Renal cortex interstitium (tissue), 15 donors: ENCODE measurements at places on chromosomes 2 and 18.

- no peak for DNase-seq
Observed at GRCh38 chr18:54229421-54230059, 5.1 kb upstream of the MBD2 start.

DNA sequence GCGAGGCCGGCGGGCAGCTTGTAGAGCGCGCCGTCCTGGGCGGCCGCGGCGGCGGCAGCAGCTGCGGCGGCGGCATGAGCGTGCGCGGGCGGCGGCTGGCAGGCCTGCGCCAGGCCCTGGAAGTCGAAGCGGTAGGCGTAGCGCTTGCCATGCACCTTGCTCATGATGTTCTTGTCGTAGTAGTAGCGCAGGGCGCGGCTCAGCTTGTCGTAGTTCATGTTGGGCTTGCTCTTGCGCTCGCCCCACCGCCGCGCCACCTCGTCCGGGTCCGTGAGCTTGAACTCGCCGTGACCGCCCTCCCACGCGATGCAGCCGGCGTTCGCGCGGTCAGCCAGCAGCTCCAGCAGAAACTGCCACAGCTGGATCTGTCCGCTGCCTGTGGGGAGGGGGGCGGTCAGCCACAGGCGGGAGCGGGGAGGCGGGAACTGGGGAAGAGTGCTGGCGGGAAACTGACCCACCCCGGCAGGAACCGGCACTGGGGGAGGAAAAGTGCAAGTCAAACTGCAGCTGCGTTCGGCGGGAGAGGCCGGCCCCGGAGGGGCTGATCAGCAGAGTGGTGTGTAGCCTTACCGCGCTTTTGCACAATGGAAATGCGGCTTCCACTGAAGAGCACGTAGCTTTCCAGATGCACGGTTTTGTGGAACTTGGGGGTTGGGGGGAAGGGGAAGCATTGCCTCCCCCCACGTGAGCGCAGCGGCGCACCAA, 3.0 kb downstream of the FEV start:
- DNase-seq, result peak; percentile 30

DNA sequence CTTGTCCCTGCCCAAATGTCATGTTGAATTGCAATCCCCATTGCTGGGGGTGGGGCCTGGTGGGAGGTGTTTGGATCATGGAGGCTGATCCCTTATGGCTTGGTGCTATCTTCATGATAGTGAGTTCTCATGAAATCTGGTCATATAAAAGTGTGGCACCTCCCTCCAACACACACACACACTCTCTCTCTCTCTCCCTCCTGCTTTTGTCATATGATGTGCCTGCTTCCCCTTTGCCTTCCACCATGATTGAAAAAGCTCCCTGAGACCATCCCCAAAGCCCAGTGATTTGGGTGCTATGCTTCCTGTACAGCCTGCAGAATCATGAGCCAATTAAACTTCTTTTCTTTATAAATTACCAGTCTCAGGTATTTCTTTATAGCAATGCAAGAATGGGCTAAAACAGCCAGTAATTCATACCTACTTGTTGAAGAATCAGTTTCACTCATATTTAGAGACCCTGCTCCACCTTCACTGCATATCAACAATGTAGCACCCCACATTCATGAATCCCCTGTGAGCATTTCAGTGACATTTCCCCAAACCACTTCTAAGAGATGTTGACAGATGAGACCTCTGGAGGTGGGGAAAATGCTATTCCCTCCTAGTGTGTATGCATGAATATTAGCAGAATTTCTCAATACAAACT, 54.8 kb upstream of the STK17B start:
- no peak for DNase-seq

DNA sequence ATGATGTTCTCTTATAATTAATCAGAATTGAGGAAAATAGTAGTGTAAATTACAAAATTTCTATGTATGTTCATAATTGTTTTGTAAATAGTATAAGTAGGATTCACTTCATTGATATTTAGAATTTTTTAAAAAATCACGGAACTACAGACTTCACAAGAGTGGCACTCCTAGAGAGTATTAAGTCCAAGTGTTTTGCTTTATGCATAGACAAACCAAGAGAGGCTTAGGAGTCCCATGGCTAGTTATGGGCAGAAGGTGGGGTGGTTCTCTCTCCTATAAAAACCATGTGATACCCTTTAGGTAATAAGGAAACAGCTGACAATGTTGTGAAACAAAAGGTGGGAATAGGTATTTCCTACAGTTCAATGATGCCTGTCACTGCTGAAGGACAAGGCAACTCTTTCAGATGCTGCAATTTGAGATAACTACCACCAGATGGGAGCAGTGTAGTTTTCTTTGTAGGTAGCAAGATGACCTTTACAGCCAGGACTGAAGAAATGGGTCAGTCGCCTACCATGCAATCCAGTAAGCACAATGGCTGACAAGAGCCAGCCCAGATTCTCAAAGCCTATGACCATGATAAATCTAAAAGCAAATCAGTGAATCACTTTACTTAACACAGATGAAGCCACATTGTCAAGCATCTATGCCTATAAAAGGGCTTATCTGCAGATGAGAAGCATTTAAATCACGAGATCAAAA, 83.9 kb downstream of the AAK1 start:
- DNase-seq, result no peak

DNA sequence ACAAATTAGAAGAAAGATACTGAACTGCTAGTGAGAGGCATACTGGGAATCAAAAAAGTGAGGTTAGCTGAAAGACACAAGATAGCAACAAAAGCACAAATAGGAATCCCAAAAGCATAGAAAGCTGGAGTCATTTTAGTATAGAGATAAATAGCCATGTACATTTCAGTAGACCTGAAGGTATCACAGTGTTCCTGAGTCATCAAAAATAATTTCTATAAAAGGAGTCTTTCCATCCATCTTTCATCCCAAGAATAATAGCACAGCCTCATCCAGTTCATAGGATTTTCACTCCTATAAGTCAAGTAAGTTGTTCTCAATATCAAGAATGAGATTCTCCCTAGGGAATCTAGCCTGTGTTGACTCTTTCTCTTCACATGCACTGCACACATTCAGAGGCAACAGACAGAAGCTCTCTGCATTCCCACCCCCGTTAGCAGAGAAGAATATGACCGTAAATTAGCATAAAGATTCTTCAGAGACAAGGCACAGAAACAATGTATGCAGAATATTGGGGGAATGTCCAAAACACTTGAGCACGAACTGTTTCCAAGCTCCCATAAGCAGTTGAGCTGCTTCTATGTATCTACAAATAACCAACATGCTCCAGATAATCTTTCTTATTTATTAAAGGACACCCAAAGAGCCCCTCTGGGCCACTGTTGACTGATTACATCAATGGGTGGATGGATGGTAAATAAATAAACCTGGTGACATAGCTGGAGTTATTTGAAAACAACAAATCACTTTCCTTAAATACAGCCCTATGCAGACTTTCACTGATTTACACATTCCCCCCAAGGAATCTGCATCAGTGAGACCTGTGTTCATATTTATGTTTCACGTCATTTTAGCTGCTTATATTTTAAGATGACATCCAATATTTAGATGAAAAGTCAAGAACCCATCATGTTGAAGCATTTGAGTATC, 174.5 kb upstream of the PKDCC start:
- DNase-seq, result no peak

DNA sequence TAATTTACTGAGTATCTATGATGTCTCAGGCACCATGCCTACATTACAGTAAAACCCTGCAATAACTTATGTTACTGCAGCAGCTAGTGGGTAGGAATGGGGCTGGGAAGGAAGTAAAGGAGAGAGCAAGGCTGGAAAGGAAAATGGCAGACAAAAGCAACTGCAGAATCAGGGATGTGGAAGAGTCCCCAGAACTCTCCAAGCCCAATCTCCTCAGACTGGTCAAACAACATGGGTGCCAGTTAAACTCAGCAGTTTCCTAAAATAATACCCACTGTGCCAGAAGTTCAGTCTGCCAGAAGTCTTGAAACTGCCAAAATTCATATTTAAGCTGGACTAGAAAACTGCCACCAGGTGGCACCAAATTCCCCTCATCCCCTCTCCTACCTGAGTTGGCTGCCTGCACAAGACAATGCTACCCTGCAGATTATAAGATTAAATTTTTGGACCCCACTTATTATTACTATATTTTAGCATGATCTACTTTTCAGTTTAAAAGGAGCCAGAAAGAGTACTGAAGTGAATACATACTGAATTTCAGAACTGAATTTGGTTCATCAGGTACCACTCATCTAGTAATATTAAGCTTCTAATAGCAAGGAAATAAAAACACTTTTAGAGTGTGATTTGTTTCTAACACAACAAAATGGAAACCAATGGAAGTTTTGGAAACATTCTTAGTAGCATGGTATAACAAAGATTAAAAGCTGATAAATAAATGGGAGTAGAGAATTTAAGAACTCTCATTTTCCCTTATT, 86.8 kb upstream of the DNER start:
- DNase-seq, result peak; percentile 51

DNA sequence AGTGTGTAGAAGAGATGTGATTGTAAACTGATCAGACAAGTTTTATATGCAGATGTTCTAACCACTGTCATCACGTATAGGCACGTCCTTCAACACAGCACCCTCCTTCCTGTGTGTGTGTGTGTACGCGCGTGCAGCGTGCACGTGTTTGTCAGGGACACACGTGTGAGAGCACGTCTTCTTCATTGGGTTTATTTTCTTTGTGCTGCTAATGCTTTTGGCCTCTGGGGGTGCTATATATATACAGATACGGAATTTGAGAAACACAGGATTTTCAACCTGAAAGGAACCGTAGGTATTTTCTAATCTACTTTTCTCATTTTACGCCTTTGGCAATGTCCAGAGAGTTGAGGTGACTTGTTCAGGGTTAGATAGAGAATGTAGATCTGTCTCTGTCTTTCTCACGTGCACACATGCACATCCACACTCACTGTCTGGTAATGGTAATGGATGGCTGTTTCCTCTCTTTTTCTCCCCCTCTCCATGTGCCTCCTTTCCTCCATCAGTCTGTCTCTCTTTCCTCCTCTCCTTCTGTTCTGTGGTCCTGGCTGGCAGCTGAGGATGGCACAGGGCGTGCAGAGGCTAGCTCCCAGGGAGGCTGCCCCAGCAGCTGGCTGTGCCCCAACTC, 13.4 kb upstream of the CELF4 start:
- no peak for DNase-seq

- no peak for DNase-seq
Observed at GRCh38 chr2:187174582-187174981, 273.5 kb downstream of the CALCRL start.

GRCh38 chr2:203797712-203798111, 69.9 kb upstream of the CTLA4 start:
- no peak for DNase-seq

GRCh38 chr2:239694487-239694886, 293.7 kb upstream of the HDAC4 start:
- no peak for DNase-seq

DNA sequence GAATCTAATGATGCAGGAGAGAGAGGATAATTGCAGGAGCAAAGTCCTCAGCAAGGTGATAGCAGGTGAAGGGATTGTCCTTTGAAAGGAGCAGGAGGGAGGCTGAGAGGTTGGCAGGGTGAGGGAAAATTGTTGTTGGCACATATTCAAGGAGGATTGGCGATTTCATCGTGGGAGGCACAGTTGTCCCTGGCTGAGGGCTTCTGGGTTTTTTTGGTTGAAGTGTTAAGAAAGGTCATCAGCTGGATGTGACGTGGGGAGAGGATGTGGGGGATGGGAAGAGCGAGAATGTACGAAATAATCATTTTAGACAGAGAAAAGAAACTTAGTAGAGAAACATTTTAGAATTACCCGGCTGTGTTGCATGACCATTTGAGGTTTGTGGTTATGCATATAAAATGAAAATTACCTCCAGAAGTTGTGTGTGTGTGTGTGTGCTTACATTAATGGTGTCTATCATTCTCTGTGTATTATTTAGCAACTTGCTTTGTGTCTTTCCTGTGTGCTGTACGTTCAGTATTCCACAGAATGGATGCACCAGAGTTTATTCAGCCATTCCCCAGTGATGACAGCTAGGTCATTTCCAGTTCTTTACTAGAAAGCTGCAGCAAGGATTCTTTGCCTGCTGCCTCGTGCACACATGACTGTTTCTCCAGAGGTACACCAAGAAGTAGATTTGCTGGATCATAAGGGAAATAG, 67.6 kb downstream of the SDC1 start:
- no peak for DNase-seq

DNA sequence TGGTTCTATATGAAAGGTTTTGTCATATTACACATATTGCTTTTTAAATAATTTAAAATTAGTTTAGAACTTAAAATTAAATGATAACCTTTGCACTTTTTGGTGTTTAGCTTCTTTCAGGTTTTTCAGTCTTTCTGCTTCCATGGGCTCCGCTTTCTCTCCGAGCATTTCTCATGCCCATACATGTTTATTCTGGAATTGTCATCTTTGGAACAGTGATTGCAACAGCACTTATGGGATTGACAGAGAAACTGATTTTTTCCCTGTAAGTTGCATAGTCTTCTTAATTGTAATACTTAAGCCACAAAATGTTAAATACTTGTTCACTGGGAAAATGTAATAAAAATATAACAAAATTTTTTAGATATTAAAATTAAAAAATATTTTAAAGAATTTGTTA, 31.0 kb downstream of the CYBRD1 start:
- no peak for DNase-seq

GRCh38 chr2:149089068-149089467, 50.6 kb downstream of the LYPD6B start:
- DNase-seq, result no peak

DNA sequence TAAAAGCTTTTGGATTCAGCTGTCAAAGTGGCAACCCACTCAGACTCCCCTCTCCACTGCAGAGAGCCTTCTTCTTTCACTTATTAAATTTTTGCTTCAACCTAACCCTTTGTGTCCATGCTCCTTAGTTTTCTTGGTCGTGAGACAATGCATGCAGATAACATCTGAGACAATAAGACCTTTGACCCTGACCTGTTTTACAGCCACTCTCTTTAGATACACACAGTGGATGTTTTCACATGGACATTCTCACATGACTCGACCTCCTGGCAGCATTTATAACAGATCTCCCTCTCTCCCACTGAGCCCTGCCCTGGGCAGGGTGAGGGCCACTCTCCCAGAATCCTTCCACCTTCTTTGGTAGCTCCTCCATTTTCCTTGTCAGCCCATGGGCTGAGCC, 30.4 kb upstream of the IL36G start:
- no peak for DNase-seq

- no peak for DNase-seq
Observed at GRCh38 chr2:144084114-144084661, 435.7 kb downstream of the ZEB2 start.

- no peak for DNase-seq
Observed at GRCh38 chr2:13572466-13572865, 855.7 kb downstream of the TRIB2 start.

- no peak for DNase-seq
Observed at GRCh38 chr2:163417596-163418337, 318.0 kb downstream of the FIGN start.

DNA sequence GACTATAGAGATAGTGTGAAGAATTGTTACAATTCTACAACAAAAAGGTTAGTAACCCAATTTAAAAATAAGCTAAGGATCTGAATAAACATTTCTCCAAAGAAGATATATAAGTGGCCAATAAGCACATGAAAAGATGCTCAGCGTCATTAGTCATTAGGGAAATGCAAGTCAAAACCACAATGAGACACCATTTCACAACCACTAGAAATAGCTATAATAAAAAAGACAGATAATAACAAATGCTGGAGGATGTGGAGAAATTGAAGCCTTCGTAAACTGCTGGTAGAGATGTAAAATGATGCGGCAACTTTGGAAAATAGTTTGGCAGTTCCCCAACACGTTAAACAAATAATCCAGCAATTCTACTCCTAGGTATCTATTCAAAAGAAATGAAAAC, 366.5 kb upstream of the POU3F3 start:
- no peak for DNase-seq

GRCh38 chr2:216221811-216222210, 112.7 kb downstream of the XRCC5 start:
- DNase-seq, result no peak

GRCh38 chr2:165872101-165872791, 78.2 kb upstream of the GALNT3 start:
- no peak for DNase-seq

- no peak for DNase-seq
Observed at GRCh38 chr2:164146441-164146840, 410.6 kb upstream of the FIGN start.
